ENCODE measurements at places on chromosomes 3 and 15.

DNA sequence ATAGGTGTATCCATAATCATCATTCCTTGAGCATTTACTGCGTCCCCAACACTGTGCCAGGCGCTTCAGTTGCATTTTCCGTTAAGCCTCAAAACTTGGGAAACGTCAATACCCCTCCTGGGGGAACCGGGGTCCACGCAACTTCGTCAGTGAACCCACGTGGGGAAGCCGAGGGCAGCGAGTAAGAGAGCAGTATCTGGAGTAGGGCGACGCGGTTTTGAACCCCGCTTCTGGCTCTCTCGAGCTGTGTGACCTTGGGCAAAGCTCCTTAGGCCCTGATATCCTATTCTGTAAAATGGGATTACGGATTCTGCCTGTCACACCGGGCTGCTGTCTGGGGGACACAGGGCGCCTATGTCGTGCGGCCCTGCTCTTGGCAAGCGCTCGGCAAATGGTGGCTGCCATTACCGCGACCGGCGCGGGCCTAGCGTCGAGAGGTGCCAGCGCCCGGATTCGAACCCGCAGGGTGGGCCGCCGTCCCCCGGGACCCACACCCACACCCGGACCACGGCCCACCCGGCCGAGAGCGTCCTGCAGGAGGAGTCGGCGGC, 590 bp downstream of the POLG start:
- DNase-seq = no peak

DNA sequence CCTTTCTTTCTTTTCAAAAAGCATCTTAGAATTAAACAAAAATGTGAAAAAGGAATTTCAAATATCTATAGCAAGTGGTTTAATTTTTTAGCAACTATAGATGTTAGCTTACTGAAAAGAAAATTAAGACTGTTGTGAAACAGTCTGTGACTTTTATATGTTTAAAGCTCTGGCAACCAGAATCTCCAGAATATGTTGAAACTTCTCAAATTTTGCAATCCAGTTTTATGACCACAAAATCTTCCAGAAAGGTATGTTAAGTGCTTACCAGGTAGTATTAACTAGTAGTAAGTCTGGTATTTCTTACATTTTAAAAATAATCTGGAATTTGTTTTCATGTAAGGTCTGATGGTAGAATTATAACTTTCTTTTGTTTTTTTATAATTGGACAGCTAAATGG, 235.0 kb downstream of the SLC9A9 start:
- DNase-seq = no peak

- peak; percentile 12 for DNase-seq
Observed at GRCh38 chr15:31606931-31607497, 280.4 kb downstream of the KLF13 start.

- no peak for DNase-seq
Observed at GRCh38 chr3:33194303-33194702, 24.3 kb downstream of the SUSD5 start.

GRCh38 chr3:104856741-104857140, 510.0 kb upstream of the ALCAM start:
- no peak for DNase-seq
